ENCODE measurements at places on chromosomes 13 and 19.

DNA sequence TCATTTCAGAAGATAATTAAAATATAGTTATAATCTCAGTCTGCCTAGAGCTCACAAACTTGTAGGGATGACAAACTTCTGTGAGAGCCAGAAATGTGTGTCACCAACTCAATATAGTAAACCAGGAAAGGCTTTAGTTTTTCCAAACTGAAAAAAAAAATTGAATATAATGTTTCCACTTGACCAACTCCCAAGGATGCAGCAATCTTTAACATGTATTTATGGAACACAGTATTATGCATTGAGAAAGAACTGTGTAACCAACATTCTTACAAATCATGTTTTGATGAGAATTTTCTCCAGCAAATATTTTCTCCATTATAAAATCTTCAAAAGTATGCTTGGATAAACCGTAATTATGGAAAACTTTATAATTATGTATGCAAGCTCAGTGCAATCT lies 50.1 kb upstream of the KLF12 start:
- no peak for DNase-seq

GRCh38 chr13:99356262-99357091 lies 49.3 kb upstream of the GPR183 start:
- peak; percentile 67 for DNase-seq

- DNase-seq: no peak
Observed at GRCh38 chr13:22073718-22074117, 402.8 kb downstream of the FGF9 start.

- no peak for DNase-seq
Observed at GRCh38 chr13:98324105-98324504, 147.0 kb upstream of the RNF113B start.

- DNase-seq: no peak
Observed at GRCh38 chr19:33998739-33999345, 173.5 kb upstream of the LSM14A start.

GRCh38 chr19:18435178-18435841 lies 2.6 kb downstream of the ISYNA1 start:
- DNase-seq: no peak

DNA sequence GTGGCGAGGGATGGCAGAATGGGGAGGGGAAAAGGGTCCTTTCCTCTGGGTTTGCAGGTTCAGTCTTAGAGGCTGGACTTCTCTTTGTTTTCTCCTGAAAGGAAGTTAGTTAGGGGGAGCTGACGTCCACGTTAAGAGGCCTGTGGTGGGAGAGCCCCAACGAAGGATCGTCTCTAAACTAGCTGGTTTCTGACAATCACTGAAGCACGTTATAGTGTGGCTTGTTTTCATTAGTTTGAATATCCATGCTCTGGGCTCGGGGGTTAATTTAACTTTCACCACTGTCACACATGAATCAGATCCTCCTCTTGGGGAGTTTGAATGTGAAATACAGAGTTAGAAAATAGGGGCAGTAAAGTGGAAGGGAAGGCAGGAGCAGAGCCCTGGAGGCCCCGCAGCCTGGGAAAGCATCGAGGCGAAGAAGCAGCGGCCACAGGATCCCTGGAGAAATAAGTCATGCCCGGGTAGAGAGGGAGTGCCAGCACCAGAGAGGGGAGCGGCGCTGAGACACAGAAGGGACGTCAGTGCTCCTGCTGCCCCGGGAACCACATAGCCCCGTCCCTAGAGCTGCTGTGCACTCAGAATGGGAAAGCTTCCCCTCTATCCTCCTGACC lies 31.1 kb upstream of the AMER2 start:
- no peak for DNase-seq

GRCh38 chr19:39032063-39032918 lies at the start of gene FBXO27:
Gene FBXO27, minus strand, starts transcription at chr19:39032549. Its CDS starts 322 bp downstream, at chr19:39032227.
- DNase-seq: no peak

Data from T-helper 1 cell (primary cell).